ENCODE measurements at places on chromosomes 1 and 21.

- DNase-seq = no peak
These were observed 4.4 kb downstream of the CHIT1 start for GRCh38 chr1:203225071-203225470.

DNA sequence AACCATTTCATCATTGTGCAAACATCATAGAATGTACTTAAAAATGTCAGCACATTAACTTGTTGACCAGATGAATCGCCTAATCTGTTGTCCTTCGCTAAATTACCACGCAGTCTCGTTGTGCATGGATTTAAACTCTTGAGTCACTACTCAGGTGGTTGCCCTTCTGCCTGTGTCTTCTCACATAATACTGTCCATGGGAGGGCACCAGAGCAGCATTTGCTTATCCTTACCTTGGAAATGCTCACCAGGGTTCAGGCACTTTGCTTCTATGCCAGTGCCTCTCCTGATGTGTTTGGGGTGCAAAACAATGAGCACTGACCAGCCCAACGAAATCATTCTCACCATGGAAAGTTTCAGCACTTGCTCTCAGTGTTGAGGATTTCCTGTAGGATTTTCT is 559.9 kb downstream of the RWDD3 start:
- no peak for DNase-seq

DNA sequence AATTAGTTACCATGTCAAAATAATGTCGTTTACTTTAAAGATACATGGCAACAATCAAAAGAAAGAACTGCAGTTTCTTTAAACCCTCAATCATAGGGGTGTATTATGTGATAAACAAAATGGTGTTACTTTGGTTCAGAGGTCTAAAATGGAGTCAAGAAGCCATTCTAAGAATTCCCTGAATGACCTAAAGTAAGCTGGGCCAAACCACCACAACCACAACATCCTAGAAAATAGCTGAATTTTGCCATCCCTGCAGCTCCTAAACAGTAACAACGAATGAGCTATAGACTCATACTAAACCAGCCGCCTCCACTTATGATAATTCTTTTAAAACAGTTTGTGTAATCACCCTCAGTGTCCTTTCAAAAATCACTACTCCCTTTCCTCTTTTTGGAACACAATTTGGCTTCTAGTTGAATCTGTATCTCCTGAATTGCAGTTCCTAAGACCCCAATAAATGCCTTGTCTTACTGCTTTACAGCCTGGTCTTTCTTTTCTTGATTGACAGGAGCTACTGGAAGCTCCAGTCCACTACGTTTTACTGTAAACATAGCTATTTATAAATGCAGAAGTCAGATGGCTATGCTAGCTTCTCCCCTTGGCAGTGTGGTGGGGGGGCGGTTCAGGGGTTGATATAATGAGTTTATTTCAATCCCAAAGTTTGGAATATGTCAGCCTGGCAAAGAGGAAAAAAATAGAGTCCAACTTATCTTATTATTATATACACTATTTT is 84.3 kb downstream of the PLPPR4 start:
- DNase-seq = no peak

DNA sequence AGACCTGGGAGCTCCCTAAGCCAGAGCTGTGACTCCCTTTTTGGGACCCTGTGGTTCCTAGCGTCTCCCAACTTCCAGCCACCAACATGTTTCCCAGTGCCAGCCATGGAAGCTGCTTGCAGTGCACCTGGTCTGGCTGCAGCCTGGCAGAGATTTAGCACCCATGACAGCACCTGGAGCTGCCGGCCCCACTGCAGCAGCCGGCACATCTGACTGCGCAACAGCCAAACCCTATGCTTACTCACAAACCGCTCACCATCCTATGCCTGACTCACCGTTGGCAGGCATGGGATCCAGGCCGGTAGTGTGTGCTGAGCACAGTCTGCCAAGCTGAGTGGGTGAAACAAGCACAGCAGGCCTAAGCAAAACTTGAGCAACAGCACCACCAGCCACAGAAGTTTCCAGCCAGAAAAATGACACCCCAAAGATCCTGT is 435.9 kb upstream of the PRMT6 start:
- DNase-seq = no peak

- DNase-seq = no peak
These were observed 117.0 kb downstream of the NEK7 start for GRCh38 chr1:198273748-198274295.

- DNase-seq = no peak
These were observed 52.4 kb upstream of the FMO3 start for GRCh38 chr1:171038284-171038683.

DNA sequence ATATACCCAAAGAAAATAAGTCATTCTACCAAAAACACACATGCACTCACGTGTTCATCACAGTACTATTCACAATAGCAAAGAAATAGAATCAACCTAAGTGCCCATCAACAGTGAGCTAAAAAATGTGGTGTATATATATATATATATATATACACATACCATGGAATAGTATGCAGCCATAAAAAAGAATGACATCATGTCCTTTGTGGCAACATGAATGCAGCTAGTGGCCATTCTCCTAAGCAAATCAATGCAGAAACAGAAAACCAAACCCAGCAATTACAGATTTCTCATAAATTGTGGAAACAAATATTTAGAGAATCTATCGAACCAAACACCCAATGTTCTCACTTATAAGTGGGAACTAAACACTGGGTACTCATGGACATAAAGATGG is 585.7 kb downstream of the SMYD3 start:
- no peak for DNase-seq

Measured in stimulated activated CD4-positive, alpha-beta T cell treated with anti-CD3 and anti-CD28 coated beads, Interleukin-2, amount 100 ng/mL, for 4 hours (primary cell).